ENCODE measurements at places on chromosomes 7 and 10.

- no peak for DNase-seq
Observed at GRCh38 chr10:83276971-83277370, 862.3 kb upstream of the GHITM start.

DNA sequence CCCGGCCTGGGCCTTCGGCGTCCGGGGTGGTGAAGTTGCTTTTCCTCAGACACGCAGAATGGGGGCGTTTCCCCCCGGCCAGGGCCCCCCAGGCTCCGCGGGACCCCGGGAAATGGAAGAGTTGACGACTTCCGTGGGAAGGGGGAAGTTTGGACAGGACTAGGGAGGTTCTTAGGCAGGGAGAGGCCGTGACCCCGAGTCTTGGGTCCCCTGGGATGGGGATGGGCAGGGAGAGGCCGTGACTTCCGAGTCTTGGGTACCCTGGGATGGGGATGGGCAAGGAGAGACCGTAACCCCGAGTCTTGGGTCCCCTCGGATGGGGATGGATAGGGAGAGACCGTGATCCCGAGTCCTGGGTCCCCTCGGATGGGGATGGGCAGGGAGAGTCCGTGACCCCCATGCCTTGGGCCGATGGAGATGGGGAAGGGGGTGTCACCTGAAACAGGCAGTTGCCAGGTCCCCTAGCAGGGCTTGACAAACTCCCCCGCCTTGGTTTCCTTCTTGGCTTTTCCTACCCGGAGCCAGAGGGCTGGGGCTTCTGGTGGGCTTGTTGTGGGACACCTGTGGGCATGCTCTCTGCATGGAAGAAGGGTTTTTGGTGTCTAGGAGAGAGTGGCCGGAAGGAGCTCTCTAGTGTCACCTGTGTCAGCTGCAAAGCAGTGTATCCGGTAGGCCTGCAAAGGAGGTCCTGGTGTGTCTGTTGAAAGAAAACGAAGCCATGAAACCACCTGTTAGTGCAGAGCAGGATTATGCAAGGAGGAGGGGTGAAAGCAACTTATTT is 1.1 kb downstream of the TRRAP start:
- peak; percentile 66 for DNase-seq

DNA sequence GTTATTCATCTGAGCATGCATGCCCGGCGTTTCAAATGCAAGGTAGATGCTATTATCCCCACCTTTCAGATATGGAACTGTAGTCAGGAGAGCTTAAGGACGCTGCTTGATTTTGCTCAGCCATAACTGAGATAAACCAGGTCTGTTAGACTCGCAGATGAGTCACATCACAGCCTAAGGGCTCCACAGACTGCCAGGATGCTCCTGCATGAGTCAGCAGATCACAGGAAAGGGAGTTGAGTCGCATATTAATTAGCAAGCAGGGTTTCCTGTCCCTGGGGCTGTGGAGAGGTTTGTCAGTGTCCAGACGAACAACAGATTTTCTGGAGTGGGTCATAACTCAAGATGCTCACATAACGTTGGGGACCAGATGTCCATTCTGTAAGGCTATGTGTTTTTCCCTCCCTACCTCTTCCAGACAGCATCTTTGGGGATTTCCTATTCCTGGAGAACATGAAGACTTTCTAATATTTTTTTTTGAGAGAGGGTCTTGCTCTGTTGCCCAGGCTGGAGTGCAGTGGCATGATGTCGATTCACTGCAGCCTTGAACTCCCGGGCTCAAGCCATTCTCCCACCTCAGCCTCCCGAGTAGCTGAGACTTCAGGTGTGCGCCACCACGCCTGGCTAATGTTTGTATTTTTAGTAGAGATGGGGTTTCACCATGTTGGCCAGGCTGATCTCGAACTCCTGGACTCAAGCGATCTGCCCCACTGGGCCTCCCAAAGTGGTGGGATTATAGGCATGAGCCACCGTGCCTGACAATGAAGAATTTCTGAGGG is 36.7 kb downstream of the PFKFB3 start:
- peak; percentile 44 for DNase-seq

- no peak for DNase-seq
Observed at GRCh38 chr7:112308974-112309373, 102.5 kb downstream of the ZNF277 start.

GRCh38 chr10:69318106-69318866 is 40.0 kb downstream of the HK1 start:
- peak; percentile 86 for DNase-seq

DNA sequence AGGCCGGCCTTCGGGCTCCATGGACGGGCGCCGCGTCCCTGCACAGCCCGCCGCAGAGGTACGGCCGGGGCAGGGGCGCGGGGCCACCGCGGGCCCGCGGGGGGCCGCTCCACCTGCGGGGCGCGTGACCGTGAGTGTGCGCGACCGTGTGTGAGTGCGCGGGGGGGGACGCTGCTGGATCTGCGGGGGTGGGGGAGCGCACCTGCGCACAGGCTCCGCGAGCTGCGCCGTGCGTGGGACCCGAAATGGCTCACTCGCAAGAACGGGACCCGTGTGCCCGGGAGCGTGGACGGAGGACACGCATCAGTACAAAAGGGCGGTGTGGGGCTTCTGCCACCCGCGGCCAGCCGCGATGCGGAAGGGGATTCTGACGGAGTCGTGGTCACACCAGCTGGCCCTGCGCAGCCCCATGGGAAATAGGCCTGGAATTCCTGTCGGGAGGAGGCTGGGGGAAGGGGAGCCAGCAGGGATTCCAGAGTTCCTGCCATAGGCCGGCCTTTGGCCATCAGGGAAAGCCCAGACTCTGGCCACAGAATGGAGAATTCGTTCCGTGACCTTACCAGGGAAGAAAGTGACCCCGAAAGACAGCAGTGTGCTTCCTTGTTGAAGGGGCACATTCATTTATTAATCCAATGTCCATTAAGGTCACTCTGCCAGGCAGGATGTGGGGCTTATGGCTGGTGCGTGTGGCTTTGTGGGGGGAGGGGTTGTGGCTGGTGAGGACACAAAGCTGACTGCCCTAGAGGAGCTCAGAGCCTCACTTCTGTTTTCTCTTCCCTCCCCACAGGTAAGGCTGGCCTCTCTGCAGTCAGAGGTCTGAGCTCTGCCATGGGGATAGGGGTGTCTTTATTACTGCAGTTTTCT is 494 bp downstream of the REPIN1 start:
- no peak for DNase-seq

GRCh38 chr10:127694580-127695193 is 42.3 kb upstream of the FOXI2 start:
- no peak for DNase-seq

GRCh38 chr10:100707261-100707848 is 38.0 kb upstream of the PAX2 start:
- DNase-seq = no peak

- DNase-seq = no peak
Observed at GRCh38 chr7:19814776-19815175, 41.4 kb upstream of the TMEM196 start.
